ENCODE measurements at places on chromosomes 12 and 14.

GRCh38 chr14:40365305-40365704, 933.1 kb upstream of the FBXO33 start:
- DNase-seq, result no peak

GRCh38 chr14:103736546-103737431, 21.2 kb downstream of the ZFYVE21 start:
- DNase-seq, result no peak

- DNase-seq, result no peak
These were observed 345.2 kb upstream of the FKBP4 start for GRCh38 chr12:2449586-2449985.

DNA sequence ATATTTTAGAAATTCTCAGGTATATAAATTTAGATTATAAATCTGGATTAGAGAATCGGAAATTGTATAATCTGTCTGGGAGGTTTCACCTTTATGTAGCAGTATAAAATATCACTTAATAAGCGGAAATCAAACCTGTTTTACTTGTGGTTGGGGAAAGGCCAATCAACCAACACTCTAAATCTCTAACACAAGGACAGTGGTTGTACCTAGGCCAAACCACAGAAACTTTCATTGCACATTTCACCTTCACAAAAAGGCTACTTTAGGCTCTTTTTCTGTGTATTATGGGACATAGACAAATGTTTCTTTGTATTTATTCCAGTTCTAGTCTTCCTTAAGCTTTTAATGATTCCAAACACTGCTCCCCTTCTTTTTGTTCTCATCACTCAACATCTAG, 19.8 kb downstream of the ERH start:
- no peak for DNase-seq

DNA sequence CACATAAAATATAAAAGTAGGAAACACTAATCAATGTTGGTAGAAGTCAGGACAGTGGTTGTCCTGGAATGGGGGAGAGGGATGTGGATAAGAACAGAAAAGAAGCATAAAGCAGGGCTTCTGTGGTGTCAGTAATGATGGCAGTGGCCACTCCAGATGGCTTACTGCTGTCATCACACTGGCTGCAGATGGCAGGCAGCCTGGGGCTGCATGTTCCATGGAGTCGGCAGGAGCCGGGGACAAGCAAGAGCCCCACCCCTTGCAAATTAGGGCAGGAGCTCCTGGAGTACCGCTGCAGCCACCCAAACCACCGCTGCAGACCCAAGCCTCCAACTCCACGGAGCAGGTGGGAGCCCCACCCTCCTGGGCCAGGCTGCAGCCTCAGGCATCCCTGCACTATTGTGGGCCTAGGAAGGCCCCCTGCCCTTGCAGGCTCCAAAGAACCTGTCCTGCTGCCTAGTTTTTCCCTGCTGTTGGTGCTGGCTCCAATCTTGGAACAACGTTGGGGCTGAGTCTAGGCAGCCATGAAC, 28.8 kb upstream of the SLC5A8 start:
- no peak for DNase-seq

- no peak for DNase-seq
These were observed 61.2 kb upstream of the STXBP6 start for GRCh38 chr14:25111061-25111601.

DNA sequence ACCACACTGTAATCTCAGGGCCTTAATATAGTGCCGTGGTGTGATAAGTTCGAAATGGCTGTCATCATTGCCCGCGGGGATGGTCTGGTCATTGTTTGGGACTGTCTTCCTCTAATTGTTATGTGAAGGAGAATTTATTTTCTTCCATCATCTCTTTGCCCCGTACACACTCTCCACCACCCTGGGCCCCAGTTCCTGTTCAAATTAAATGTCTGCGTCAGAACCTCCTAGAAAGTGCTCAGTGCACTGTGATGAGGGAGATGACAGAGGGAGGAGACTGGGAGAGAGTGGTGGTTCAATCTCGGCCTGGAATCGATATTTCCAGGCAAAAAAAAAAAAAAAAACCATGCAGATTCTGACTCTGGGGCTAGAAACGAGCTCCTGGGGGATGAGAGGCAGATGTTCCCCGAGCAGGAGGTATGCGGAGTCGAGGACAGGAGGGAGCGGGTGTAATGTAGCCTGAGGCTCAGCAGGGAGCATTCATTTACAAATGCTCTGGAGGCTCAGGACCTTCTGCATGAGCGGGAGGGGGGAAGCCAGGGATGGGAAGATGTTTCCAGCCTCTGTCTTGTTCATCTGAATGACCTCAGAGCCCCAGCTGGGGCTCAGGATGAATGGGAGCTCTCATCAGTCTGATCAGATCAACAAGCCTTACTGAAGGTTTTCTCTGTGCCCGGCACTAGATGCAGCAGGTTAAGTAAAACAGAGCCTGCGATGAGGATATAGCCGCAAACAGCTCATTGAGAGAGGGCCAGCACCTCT, 219.5 kb downstream of the TBX5 start:
- DNase-seq, result no peak

DNA sequence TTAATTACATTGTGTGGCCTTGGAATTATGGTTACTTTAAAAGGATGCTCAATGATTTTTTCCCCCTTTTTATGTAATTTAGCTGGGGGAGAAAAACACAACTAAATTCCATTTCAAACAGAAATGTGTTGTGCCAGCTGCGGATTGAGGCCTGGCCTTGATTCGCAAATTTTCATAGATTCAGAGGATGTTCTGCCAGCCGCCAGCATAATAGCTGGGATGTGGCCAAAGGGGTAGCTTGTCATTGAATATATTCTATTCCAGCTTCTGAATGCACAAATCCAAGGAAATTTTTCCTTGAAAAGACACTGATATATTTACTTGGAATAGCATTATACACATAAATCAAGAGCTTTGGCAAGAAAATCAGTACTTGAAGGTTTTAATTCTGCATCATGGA, 43.7 kb downstream of the TRHDE start:
- no peak for DNase-seq

- no peak for DNase-seq
These were observed 377.4 kb downstream of the BCL11B start for GRCh38 chr14:98894600-98894999.
